NCI-H510A (cell line): ENCODE measurements at places on chromosomes 6 and 20.

DNA sequence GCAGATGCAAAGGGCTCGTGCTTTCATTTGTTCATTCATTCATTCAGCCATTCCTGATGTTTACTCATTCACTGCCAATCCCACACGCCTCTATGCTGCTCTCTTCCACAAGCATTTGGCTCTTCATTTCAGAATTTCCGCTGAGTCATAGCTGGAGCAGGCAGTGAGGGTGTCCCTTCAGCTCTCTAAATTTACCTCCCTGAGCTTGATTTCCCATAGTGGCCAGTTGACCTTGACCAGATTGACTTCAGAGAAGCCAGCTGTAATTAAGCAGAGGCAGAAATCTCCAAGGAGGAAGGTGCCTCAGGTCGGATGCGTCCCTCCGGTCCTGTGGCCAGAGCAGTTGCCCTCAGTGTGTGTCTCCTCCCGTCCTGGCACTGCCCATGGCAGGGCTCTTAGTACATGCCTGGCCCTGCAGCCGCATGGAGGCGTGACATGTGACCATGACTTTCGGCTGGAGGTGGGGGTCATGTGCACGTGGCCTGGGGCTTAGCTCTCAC is 267.2 kb upstream of the ECI2 start:
- DNase-seq: no peak

- DNase-seq: no peak
Observed at GRCh38 chr6:46072866-46073265, 56.9 kb upstream of the ENPP4 start.

DNA sequence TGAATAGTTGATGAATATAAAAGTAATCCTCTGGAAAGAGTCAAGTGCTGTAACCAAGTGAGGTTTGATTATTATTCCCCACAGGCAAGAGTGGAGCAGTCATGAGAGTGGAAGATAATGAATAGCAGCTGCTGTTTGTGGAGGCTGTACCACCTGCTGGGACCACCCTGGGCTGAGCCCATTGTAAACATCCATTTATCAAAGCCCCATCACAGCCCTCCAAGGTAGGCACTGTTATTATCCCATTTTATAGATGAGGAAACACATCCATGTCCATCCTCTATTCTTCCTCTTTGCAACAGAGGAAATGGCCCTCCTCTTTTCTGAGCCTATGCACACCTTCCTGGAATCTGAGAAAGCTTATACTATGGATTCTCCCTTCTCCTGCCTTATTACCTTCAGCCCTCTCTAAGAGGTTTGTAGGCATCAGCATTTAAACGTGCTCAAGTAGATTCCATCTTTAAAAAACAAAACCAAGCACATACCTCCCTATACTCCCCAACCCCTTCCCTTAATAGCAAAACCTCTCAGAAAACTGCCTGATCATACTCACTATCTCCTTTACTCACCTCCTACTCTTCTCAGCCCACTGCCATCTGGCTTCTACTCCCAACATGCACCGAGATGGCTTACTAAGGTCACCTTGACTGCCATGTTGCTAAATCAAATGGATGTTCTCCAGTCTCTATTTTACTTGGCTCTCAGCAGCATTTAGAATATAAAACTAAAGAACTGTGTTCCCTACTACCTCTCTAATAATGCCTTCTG is 37.1 kb downstream of the CDH22 start:
- no peak for DNase-seq

DNA sequence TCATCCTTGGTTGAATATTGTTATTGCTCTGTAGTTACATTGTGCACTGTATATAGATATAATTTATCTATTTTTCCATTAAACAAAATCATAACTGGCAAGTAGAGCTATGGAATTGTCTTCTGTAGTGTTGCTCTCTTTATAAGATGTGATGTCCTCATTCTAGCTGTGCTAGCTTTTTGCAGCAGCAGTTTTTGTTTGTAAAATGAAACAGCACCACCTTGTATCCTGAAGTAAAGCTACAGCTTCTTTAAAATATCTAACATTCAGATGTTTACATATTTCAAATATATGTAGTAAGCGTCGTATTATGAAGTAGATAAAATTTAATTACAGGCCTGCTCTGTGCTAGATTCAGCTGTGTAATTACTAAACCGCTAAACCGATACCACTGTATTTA is 328.8 kb upstream of the MANEA start:
- no peak for DNase-seq

DNA sequence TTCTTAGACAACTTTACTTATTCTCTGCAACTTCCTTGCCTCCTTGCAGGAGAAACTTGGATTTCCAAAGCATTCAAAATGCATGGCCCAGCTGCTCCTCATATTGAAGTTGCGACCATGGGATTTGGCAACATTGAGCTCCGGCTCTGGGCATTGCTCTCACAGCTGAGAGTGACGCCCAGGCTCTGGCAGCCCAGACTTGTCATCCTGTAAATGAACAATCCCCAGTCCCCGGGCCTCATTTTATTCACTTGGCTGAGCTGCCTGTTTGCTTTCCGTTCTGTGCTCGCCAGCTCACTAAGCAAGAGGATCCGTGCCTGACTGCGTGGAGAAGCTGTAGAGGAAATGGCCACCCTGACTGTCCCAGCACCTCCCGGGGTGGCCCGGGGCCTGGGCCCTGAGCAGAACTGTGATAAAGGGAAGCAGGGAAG is 119.5 kb upstream of the CD93 start:
- no peak for DNase-seq

DNA sequence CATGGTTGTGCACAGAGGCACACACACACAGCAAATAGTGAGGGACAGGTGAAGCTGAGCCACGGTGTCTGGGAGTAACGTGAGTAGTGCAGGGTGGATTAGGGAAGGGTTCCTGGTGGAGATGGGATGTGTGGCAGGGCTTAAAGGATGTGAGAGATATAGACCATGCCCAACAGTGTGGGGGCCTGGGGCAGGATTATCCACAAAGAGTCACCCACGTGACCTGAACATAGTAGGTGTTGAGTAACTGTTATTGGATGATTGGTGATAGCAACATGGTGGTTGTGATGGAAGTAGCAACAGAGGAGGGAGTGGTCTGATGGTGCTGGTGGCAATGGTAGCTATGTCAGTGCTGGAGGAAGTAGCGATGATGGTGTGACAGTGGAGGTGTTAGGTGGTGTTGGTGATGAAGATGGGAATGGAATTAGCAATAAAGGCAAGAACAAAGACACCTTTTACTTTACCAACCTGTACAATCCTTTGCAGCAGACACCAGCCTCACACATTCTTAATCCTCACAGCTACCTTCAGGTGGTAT is 135.1 kb downstream of the MRPL14 start:
- no peak for DNase-seq

DNA sequence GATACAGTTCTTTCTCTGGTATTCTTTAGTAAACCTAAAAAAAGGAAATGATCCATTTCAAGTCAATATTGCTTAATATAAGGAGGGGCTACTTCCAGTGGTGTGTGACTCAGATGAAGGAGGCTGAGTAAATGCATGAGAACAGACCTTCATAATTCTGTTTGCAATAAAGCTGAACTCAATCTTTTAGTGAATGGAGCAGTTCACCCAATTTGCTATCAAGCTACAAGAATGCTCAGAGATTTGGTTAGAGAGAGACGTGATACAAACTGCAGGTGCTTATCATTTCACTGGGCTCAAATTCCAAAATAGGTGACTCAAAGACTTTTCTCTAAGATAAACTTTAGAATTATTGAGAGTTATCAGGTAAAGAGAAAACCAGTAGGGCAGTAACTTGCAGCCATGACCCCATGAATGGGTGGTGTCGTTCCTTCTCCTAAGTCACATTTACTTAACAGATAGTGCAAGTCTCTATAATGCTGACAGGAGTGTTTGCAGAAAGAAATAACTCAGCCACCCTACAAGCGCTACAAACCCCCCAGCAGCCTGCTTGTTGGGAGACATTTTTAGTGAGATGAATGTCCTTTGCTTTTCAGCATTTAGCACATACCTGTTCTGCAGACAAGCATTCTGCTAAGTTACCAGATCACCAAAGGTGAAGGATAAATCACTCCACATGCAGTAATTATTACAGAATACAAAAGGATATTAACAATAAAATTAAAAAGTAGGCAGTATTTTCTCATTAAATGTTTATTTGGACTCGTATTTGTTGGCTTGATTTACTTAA is 16.4 kb upstream of the BLOC1S5 start:
- no peak for DNase-seq

DNA sequence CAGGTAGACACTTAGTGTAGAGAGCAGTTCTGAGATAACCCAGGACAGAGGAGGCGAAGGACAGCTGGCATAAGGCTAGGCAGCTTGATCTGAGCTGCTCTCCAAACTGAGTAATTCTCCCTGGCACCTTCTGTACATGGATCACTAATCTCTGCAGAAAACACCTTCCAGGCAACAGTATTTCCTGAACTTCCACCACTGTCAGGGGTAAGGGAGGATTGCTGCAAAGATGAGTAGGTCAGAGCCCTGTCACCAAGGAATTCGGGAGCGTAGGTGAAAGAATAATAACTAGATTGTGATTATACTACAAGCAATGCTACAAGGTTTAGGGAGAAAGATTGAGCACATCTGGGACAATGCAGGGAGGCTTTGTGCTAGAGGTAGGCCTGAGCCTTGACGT is 1.9 kb downstream of the HM13 start:
- no peak for DNase-seq

DNA sequence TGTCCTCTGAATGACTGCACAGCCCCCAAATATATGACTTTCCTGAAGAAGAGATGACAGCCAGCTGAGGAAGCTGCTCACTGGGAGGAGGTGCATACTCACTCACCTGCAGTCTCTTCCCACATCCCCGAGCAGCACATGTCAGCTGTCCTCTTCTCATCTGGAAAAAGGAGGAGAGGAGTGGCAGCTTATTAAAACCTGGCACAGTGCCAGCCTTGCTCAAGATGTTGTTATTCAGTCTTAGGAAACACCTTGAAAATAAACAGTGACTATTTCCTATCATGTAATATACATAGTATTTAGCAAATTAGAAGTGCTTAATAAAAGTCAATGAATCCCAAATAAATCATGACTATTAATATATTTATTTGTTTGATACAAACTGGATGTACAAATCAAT is 232.9 kb downstream of the EPM2A start:
- DNase-seq: no peak

- DNase-seq: no peak
Observed at GRCh38 chr6:5677219-5678000, 329.3 kb downstream of the NRN1 start.

- no peak for DNase-seq
Observed at GRCh38 chr6:149046822-149047246, 270.7 kb upstream of the TAB2 start.

DNA sequence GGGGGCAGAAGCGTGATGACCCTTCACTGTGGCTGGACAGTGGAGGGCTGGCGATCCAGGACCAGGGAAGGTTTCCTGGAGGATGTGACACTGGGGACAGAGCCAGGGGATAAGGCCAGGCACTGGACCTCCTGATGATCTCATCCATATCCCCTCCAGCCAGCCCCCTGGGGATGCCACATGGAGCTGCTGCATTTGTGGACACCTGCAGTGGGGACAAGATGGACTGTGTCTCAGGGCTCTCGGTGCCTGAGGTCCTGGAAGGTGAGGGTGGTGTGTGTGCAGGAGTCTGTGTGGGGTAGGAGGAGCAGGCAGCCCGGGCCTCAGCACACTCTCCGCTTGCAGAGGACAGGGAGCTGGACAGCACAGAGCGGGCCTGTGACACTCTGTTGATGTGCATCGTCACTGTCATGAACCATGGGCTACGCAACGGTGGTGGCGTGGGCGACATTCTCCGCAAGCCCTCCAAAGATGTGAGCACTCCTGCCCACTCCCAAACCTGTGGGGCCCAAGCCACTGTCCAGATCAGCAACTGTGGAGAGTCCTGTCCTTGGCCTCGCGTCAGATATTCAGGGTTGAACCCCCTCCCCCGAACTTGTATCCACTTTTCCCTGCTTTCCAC is 19.9 kb downstream of the UQCC2 start:
- no peak for DNase-seq

GRCh38 chr6:106637717-106638341 is 8.5 kb downstream of the QRSL1 start:
- DNase-seq: no peak

DNA sequence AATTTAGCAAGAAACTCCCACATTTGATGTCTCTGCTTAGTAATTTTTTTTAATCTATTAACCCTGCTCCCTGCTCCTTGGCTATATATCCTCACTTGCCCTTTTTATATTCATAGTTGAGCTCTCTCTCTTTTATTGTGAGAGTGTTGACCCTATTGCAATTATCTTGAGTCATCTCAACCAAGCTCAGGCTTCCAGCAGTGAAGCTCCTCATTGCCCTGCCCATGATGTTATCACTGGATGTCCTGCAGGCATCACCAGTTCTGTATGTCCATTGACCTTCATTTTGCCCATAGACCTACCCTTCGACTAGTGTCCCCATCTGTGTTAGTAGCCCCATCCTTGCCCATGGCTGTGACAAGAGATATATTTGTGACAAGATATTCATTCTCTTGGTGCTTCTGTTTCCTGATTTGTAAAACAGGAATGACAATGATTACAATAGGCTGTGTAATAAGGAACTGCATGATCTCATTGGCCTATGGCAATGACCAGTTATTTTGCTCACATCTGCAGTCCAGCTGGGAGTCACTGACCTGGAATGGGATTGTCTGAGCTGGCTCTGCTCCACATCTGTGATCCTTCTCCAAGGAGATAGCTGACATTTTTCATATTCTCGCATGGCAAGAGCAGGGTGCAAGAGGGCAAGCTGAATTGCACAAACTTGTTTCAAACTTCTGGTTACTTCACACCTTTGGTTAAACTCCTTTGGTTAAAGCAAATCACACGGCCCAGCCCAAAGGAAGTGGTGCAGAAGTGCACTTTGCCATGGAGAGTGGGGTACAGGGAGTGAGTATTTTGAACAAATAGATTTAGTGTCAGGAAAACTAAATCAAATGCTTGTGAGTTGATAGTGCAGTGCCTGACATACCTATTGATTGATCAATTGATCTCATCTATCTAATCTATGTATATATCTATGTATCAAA is 47.7 kb upstream of the CST5 start:
- no peak for DNase-seq
